LHCN-M2 (cell line): ENCODE measurements at places on chromosomes 16 and 17. TPM values are rescaled to one million over a fixed set of nuclear protein-coding genes. Genes with fewer than 3 reads are reported as not detected.

GRCh38 chr17:40618754-40619625 is 28.6 kb downstream of the SMARCE1 start:
- DNase-seq, result no peak

- peak; percentile 100 for DNase-seq
Observed at GRCh38 chr17:8187517-8188262, 2.3 kb downstream of the BORCS6 start.

CRHR1 gene
- total RNA-seq, result not detected in 2 replicates

DNA sequence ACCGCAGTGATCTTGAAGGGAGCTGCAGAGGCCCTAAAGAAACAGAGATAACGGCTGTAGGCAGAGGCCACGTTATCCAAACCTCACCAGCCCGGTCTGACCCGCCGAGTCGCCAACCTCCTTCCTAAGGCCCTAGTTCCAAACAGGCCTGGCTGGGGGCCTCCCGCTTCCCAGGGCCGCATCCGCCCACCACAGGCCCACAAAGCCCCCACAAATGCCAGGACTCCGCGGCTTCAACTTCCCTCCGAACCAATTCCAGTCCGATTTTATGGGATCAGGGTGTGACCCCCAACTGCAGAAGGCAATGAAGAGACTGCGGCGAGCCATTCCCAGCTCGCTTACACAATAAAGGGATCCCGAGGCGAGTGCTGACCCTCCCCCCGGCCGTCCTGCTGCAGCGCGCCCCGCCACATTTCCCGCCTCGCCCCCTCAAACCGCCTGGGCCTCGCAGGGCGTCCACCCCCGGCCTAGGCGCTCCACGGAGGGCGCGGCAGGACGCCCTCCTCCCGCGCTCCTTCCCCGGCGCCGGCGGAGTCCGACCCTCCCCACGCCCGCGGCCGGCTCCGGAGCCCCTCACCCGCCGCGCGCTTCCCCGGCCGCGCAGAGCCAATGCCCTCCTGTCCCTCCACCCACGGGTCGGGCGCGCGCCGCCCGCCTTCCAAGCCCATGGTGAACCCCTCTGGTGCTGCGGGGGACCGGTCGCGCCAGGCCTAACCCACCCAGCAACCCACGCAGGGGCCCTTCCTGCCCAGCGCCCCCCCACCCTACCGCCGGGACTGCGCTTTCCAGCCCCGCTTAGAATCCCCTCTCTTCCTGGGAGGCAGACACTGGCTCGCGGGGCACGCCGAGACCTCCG is 926 bp downstream of the MYH10 start:
- DNase-seq, result peak; percentile 24

GRCh38 chr17:11682646-11683045 is 84.4 kb downstream of the DNAH9 start:
- no peak for DNase-seq

VKORC1 gene
- 390 and 435 TPM in 2 replicates for total RNA-seq

GLP2R gene
- total RNA-seq, result not detected in 2 replicates

GRCh38 chr17:7293159-7293558 is 1.3 kb downstream of the YBX2 start:
- no peak for DNase-seq

- DNase-seq, result no peak
Observed at GRCh38 chr16:11379420-11379819, 34.2 kb downstream of the RMI2 start.

DNA sequence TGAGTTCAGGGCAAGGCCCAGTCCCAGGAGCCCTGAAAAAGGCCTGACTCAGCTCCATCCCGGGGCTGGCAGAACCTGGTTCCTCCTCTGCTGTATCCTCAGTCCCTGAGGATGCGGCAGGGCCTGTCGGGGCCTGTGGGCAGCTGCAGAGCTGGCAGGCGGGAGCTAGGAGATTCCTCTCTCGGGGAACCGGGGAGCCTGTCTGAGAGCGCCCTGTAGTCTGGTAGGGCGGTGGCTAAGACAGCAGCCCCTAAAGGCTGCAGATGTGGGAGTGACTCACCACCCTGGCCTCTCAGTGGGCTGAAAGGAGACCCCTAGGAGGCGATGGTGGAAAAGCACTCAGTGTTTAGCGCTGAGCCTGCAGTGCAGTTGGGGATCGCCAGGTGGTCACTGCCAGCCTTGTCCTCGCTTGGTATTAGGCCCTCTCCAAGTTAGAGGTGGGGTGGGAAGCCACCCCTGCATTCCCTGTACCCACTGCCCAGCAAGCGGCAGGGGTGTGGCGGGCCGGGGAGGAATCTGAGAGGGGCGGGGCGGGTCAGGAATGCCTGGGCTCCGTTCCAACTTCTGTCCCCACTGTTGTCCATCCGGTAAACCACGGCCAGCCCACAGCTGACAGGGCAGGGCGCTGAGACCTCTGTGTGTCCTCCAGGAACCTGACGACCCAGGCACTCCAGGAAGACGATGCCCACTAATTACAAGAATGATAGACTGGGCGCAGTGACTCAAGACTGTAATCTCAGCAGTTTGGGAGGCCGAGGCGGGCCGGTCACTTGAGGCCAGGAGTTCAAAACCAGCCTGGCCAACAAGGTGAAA is 29.5 kb upstream of the CDH1 start:
- peak; percentile 90 for DNase-seq

DNA sequence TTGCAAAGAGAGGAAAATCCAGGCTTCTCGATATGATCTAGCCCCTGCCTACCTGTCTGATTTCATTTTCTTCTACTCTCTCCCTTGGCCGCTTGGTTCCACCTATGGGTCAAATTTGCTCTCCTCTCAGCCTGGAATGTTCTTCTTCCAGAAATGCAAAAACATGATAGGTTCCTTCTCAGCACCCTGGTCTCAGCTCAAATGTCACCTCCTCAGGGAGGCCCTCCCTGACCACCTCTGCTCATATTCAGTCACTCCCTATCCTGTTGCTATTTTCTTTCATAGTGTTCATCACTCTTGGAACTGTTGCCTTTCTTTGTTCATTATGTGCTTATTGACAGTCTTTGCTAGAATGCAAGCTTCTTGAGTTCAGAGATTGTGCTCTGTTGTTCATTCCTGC is 208.6 kb downstream of the KATNIP start:
- DNase-seq, result no peak

DNA sequence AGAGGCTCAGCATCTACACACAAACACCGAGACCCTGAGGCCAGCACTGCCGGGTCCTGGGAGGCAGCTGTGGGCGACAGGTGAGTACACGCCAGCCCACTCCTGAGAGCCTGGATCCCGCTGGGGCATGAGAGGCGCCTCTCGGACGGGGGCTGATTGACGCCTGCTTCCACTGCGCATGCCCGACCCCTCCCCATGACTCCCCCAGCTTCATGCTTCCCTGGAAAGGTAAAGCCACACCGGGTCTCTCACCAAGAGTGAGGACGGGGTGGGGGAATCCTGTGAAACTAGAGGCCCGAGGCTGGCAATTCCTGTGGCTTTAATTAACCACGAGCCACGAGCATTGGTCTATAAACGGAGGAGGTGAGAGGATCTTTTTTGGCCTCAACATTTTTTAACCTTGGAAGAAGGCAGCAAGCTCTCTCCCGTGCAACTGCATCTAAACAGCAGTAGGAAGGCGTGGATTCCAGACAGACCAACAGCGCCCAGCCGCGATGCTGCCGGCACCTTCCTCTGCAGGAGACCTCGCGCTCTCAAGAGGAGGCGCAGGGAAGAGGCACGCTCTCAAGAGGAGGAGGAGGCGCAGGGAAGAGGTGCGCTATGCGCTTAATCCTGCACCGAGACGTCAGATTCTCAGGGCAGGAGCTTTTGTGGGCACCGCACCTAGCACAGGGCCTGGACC is 71.8 kb upstream of the METRNL start:
- DNase-seq, result no peak

- no peak for DNase-seq
Observed at GRCh38 chr16:1639282-1639681, 27.1 kb downstream of the CRAMP1 start.

CCL17 gene
- not detected in 2 replicates for total RNA-seq

GRCh38 chr16:15973421-15973820 is 24.0 kb downstream of the ABCC1 start:
- DNase-seq, result no peak

- no peak for DNase-seq
Observed at GRCh38 chr16:76862901-76863300, 328.1 kb upstream of the MON1B start.

- no peak for DNase-seq
Observed at GRCh38 chr17:35293151-35293847, 50.4 kb downstream of the SLFN5 start.

- peak; percentile 82 for DNase-seq
Observed at GRCh38 chr16:88782454-88783390, 2.3 kb downstream of the PIEZO1 start.

EXOC3L1 gene
- total RNA-seq, result 5.1 and 10.3 TPM in 2 replicates

DNA sequence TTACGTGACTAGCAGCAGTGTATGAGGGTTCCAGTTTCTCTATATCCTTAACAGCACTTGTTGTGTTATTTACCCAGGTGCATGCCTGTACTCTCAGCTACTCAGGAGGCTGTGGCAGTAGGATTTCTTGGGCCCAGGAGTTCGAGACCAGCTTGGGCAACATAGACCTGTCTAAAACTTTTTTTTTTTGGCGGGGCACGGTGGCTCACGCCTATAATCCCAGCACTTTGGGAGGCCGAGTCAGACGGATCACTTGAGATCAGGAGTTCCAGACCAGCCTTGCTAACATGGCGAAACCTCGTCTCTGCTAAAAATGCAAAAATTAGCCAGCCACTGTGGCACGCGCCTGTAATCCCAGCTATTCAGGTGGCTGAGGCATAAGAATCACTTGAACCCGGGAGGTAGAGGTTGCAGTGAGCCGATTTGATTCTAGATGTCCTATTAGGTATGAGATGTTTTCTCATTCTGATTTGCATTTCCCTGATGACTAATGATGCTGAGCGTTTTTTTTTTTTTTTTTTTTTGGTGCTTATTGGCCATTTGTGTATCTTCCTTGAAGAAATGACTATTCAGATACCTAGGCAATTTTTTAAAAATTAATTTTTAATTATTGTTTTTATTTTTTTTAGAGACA is 13.4 kb downstream of the CASC3 start:
- no peak for DNase-seq

GRCh38 chr17:19769946-19770652 is 22.0 kb upstream of the ALDH3A1 start:
- peak; percentile 57 for DNase-seq

CEP112 gene
- total RNA-seq, result 22.6 and 37.2 TPM in 2 replicates

DNA sequence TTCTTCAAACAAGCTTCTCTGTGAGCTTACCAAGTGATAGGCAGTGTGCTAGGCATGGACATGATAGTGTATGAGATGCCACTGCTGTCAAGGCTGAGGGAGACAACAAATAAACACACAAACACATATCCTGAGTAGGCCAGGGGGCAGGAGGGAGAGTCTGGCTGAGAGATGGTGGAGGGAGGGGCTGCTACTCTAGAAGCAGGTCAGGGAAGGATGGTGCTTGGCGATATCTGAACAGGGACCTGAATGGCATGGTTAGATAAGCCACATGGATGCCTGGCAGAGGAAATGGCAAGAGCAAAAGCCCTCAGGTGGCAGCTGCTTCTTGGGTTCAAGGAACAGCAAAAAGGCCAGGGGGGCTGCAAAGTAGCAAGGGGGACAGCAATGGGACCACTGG is 8.6 kb upstream of the CHST6 start:
- no peak for DNase-seq

- DNase-seq, result no peak
Observed at GRCh38 chr16:82328881-82329469, 159.0 kb upstream of the MPHOSPH6 start.

HIC1 gene
- 7.5 and 8.8 TPM in 2 replicates for total RNA-seq

TMC6 gene
- total RNA-seq, result 0.11 TPM in 1 of 2 replicates, not detected in the other

- DNase-seq, result no peak
Observed at GRCh38 chr17:1582374-1582773, 19.8 kb upstream of the PITPNA start.

NOD2 gene
- total RNA-seq, result 0.26 and 0.80 TPM in 2 replicates

DNA sequence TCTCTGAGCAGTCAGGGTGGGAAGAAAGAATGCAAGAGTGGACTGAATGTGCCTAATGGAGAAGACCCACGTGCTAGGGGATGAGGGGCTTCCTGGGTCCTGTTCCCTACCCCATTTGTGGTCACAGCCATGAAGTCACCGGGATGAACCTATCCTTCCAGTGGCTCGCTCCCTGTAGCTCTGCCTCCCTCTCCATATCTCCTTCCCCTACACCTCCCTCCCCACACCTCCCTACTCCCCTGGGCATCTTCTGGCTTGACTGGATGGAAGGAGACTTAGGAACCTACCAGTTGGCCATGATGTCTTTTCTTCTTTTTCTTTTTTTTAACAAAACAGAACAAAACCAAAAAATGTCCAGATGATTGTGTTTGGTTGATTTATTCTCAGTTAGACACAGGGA is 14.1 kb downstream of the IGFBP4 start:
- no peak for DNase-seq

DNA sequence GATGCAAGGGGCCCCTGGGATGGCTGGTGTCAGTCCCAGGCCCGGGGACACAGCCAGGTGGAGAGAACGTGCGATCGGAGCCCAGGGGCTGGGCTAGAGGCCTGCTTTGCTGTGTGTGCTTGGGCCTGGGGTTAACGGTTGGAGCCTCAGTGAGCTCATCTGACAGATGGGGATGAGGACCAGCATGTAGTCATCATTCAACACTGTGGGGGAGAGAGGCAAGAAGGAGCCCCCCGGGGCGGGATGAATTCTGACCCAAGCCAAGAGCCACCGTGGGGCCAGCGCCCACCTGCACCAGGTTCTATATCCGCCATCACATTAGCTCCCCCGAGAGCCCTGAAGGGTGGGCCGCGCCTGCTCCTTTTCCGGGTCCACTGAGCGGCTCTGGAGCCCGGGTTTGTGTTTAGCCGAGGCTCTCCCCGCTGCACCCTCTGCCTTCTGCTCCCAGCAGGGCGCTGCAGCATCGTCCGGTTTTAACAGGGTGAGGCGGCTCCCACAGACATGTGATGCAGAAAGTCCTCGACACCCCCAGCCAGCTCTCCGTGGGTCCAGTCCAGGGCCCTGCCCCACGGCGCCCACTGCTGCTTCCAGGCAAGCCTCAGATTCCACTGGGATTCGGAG is 365.7 kb downstream of the SEC14L1 start:
- DNase-seq, result no peak

- no peak for DNase-seq
Observed at GRCh38 chr16:30358990-30359870, 4.1 kb upstream of the CD2BP2 start.

HAP1 gene
- under 0.01 TPM in 1 of 2 replicates, not detected in the other for total RNA-seq

DNA sequence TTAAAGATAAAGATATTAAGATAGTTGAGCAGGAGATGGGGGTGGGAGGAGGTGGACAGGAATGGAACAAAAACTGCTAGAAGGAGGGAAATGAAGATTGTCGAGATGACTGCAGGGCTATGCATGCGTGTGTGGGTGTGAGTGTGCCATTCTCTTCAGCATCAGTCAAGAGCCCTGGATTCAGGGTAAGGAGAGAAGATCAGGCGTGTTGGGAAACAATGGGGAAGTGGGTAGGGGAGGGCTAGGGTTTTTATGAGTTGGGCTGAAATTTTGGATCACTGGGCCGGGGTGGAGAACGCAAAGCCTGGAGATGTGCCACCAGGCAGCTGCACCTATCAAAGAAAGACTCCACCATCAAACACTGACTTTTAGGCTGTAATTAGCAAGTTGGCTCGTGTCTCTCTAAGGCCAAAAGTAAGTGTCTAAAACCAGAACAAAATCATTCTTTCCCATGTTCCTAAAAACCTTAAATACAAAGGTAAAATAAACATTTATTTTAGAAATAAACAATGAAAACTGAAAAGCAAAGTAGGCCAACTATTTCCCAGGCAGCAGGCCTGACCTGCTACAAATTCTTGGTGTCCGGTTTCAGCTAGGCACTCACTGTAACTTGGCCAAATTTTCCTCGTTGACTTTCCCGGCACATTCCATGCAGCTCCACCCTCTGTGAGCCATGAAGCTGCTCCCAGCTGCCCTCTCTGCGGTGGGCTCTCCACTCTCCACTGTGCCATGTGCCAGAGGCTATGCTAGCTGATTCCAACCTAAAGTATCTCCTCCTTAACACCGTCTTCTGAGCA is 4.2 kb downstream of the CDRT4 start:
- peak; percentile 88 for DNase-seq
